ENCODE measurements at places on chromosomes 2 and 18. TPM values are rescaled to one million over a fixed set of nuclear protein-coding genes. Genes with fewer than 3 reads are reported as not detected.

DNA sequence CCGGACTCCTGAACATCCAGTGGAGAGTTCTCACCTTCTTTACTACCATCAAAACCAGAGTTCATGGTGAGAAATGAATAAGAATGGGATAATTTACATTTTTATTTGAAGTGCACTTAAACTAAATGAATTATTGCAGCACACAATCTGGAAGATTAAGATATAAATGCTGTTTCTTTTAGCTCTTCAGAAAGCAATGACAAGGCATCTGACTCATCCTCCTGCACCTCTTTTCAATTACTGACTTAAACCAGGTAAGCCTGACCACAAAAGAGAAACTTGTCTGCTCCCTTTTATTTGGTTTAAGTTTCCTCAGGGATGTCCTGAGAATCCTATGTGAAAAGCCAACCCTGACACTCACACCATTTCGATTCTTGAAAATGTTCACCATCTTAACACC is 720 bp upstream of the DSC2 start:
- DNase-seq = no peak

- DNase-seq = no peak
These were observed 53.4 kb downstream of the DNER start for GRCh38 chr2:229660951-229661350.

DNA sequence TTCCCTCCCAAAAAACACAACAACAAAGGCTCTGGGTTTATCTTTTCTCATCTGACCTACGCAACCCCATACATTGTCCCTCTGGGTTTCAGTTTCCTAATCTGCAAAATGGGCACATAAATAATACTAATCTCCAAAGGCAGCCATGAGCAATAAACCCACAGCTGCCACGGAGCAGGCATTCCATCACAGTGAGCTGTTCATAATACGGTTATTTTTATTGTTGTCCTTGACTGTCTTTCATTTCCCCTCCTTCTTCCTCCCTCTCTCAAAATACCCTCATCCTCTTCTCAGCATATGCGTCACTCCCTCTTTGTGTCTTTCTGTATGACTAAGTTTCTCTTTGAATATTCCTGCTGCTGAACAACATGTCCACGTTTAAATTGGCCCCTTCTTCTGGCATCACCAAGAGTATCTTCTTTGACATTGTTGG is 129.8 kb upstream of the CAB39 start:
- DNase-seq = no peak

The MC5R gene
- total RNA-seq = not detected

DNA sequence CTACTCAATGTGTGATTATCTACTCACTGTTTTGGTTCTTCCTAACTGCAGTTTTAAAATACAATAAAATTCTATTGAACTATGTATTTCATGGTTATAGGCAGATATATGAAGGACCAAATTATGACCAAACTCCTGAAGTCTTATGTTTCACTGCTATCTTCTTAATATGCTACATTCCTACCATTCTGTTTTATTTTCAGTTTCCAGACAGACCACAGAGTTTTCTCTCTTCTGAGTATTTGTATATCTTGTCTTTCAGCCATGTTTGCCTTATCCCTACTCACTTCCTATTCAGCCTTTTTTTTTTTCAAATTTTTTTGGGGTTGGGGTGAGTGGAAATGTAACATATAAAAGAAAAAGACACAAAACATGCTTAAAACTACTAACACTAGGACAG is 6.3 kb downstream of the RFTN2 start:
- DNase-seq = no peak

DNA sequence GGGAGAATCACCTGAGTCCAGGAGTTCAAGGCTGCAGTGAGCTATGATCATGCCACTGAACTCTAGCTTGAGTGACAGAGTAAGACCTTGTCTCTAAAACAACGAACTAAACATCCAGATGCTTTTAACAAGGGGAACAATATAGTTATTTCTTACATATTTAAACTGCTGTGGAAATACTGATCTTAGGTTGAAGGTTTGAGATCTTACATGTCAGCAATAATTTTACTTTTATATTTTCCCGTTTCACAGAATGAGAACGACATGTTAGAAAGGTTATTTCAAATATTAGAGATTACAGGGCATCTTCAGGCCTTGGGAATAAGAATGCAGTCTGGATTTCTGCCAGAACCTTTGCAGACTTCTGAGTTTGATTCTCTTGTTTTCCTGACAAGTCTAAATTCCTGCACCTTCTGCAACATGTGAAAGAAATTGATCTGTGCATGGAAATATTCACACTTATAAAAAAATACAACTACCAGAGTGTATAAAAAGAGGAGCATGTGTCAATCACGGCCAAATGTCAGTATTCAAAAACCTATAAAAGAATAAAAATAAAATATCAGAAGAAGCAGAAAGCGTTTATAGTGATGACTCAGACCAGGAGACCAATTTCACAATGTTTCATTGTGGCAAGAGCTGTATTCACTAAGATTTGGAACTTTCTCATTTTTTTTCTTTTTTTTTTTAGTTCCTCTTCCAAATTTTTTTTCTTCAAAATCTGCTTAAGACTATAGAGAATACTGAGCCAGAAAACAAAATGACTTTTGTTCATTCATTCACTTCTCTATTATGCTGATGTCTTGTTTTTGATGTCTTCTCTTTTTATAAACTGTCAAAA is 29.6 kb downstream of the COLEC12 start:
- no peak for DNase-seq

DNA sequence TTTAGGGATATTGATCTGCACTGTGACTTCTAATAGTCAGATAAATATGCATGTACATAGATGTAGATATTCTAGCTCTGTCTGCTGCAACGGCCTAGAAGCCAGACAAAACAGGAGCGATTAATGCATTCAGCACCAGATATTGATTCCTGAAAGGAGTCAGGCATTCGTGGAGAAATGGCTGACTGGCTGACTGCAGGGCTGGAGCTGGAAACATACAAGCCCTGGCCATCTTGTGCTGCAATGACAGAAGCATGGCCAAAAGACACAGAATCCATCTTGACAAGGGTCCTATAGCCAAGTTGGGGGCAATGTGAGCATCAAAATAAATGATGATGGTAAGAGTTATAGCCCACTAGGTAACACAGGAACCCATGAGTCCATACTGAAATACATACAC is 231.5 kb upstream of the KLHL29 start:
- DNase-seq = no peak

The HOXD4 gene
- total RNA-seq = 4.7 TPM

- DNase-seq = no peak
These were observed 108.8 kb downstream of the FMNL2 start for GRCh38 chr2:152443771-152444170.

The IL36B gene
- total RNA-seq = not detected

DNA sequence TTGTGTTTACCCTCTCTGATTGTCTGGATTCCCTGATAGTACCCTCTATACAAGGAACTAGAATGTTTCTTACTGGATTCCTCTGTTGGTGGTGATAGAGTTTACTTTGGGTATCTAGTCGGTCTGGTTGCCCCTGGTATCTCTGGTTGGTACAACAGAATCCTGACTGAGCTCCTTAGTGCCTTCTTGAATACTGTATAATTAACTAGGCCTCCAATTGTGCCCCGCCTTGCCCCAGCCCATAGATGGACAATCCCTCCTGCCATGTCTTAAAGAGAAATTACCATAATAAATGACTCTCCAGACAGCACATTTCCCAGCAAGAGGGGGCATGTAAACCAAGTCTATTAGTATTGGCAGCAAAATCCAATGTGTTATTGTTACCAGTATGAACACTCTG is 2.3 kb downstream of the SCN1A start:
- no peak for DNase-seq

The STAT4 gene
- total RNA-seq = 4.0 TPM

DNA sequence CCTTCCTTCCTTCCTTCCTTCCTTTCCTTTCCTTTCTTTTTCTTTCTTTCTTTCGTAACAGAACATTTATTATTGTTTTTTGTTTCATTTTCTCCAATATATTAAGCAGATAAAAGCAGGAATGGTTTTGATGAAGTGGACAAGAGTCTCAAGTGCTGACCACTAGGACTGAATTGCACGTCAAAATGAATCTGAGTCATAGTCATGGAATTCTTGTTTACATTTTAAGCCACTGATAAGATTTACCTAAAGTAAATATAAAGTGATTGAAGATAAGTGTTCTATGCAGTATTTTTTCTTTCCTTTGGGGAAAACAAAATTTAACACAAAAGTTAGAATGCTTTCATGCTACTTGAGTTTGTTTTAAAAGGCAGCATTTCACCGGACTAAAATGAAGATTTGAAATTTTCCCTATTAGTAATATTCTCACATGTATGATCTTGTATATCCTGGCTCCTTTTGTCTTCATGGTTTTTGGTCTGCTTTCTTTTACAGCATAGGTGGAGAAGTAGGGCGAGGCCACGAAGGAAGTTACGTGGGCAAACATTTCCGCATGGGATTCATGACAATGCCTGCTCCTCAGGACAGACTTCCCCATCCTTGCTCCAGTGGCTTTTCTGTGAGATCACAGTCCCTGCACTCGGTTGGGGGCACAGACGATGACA is 113.5 kb downstream of the NYAP2 start:
- no peak for DNase-seq

- DNase-seq = no peak
These were observed 127.3 kb downstream of the MGAT5 start for GRCh38 chr2:134381141-134381540.

DNA sequence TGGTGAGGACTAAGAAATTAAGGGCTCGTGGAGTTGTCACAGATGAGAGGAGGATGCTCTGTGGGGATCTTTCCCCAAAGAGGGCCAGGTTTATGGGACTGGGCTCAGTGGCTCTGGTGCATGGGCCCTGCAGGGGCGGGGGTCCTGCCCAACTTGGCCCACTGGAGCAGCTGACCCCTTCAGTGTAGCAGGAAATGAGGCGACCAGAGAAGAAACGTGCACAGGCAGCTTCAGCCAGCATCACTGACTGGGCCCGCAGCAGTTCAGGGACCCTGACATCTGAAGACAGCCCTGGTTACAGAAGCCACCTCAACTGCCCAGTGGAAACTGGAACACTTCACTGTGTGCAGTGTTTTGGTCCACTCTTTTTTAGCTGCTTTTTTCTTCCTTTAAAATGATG is 72.8 kb downstream of the EMILIN2 start:
- DNase-seq = no peak

- no peak for DNase-seq
These were observed 286.4 kb downstream of the TXNL1 start for GRCh38 chr18:56351911-56352500.

- no peak for DNase-seq
These were observed 84.6 kb downstream of the FBXO15 start for GRCh38 chr18:74063023-74063422.

DNA sequence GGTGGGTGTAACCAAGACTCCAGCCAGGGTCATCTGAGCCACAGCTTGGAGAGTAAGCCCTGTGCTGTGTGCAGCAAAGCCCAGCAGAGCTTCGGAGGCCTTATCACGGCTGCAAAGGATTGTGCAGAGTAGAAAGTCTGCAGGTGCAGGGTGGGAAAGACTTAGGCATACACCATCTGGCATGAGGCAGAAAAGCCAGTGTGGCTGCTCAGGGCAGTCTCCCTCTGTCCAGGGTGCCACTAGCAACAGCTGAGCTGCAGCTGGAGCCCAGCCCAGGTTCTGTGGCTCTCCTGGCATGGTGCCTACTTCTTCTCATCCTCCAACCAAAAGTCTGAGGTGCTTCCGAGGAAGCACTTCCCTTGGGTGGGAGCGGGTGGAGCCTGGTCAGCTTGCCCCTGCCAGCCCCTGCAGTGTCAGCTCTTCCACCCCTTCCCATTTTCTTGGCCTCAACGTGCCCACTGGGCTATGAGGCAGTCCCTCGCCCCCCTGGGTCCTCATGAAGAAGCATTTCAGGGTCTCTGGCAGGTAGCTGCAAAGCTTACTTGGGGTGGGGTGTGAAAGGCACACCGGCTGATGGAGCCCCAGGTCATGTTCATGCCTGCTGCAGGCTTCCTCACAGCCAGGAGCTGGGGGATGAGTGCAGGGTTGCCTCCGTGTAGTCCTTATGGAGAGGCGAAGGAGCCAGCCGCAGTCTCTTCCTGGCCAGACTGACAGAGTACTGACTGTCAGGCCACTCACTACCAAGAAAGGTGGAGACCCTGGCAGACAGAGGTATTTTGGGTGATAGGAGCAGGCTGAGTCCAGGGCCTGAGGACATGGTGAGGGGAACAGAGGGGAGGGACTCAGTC is 4.8 kb downstream of the AMER3 start:
- no peak for DNase-seq

The LONRF2 gene
- 19.9 TPM for total RNA-seq

The IL1RL2 gene
- total RNA-seq = 1.5 TPM

GRCh38 chr2:69798290-69798908 is 31.1 kb upstream of the GMCL1 start:
- no peak for DNase-seq

DNA sequence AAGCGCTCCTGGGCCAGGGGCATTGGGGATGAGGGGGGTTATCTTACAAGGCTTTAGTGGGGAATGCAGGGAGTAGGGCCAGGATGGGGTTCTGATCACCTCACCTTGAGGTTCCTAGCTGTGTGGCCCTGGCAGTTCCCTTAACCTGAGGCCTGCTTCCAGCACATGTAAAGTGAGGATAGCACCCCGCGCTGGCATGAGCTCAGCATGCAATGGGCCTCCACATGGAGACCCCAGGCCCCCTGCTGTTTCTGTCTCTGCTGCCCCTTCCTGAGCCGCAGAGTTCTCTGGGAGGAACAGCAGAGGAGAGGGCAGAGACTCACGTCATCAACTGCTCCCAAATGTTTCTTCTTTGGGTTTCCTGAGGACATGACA is 8.6 kb upstream of the TEX51 start:
- DNase-seq = no peak

The UGT1A7 gene
- total RNA-seq = 19.5 TPM

DNA sequence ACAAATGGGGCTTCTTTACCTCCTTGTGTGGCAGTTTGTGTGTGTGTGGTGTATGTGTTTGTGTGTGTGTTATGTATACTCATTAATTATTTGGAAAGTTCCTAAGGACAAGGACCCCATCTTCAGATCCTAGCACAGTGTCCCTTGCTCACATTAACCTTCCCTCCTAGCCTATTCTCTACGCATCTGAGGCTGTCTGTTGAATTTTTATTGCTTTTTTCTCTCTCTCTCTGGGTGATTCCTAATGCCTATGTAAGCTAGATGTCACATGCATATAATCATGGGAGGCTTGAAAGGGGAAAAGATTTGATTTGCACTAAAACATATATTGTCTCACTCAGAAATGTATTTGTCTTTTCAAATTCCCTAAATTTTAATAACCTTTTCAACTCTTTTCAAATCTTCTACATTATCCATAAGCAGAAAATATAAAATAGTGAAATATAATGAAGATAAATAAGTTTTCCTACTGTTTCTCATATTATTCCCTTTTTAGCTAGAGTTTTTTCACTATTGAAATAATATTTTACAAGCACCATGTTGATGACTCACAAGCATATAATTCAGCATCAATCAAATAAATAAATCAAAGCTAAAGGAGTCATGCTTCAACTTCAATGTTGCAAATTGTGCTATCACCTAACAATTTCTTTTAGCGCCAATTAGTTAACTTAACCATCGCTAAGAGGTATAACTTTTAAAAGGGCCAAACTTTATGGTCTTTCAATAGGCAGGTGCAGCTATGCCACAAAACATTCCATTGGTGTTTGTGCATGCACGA is 199.0 kb upstream of the ERBB4 start:
- no peak for DNase-seq

The RBM43 gene
- 7.5 TPM for total RNA-seq

GRCh38 chr2:74502720-74503505 is 3.5 kb upstream of the LBX2 start:
- DNase-seq = peak; percentile 86

GRCh38 chr2:234447189-234447588 is 49.7 kb downstream of the ARL4C start:
- no peak for DNase-seq

Data from mucosa of descending colon (tissue), 3 donors.